A549 treated with ZK216348 at 1 μM for 4 hours (cell line): ENCODE measurements at places on chromosomes 16 and 17. TPM values are rescaled to one million over a fixed set of nuclear protein-coding genes. Genes with fewer than 3 reads are reported as not detected.

The HOXB8 gene
- 6.8 to 9.7 TPM (median 8.9 TPM) in 5 replicates for total RNA-seq

The CALB2 gene
- total RNA-seq: 4.7 to 7.1 TPM (median 5.1 TPM) in 5 replicates

The SUMO2 gene
- 296 to 622 TPM (median 397 TPM) in 5 replicates for total RNA-seq

The AGRP gene
- not detected in 5 replicates for total RNA-seq

The BRICD5 gene
- total RNA-seq: 2.8 to 6.7 TPM (median 5.2 TPM) in 5 replicates

The KRTAP9-8 gene
- not detected in 5 replicates for total RNA-seq

The GRB7 gene
- 3.9 to 7.4 TPM (median 5.1 TPM) in 5 replicates for total RNA-seq
